ENCODE measurements at places on chromosomes 7 and 10. TPM values are rescaled to one million over a fixed set of nuclear protein-coding genes. Genes with fewer than 3 reads are reported as not detected.

CC2D2B gene
- total RNA-seq = not detected

BUB3 gene
- 133 TPM for total RNA-seq

ANKRD22 gene
- not detected for total RNA-seq

TAS2R16 gene
- not detected for total RNA-seq

PON1 gene
- total RNA-seq = not detected

GCK gene
- 1.5 TPM for total RNA-seq

TMEM225B gene
- total RNA-seq = 0.50 TPM

PNLIPRP1 gene
- total RNA-seq = not detected
